ENCODE measurements at places on chromosomes 12 and 14.

GRCh38 chr12:120866108-120866507 lies 38.0 kb downstream of the SPPL3 start:
- no peak for DNase-seq

GRCh38 chr12:64782191-64782876 lies 23.1 kb upstream of the GNS start:
- no peak for DNase-seq

DNA sequence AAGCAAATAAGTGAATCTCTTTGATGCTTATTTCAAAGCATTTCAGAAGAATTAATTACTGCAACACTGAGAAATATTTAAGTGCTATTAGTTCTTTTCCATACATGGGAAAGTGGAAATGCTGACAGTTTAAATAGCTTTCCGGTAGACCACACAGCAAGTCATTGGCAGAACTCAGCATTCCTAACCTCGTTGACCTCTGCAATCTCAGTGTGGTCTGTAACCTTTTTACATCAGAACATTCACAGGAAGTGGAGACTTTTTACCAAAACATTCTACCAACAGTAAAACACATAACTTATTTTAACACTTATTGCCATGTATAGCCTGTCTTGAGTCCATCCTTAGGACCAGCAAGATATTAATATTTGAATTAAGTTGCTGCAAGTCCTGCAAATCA lies 249.5 kb upstream of the DCN start:
- no peak for DNase-seq

DNA sequence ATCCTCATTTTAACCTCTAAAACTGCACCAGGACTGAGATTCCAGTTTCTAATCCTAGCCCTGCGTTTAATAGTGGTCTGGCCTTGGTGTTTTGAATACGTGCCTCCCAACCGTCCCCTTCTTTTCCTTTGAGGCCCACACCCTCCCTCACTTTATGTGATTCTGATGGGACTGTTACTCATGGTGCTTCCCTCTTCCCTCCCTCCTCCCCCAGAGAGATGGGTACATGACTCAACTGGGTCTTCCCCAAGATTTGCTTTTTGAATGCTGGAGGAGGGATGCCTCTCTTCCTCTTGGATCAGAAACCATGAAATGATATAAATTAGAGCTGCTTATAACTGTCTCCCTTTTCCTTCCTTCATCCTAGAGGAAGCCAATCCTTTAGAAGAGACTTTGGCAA lies 8.2 kb upstream of the PPP2R5E start:
- no peak for DNase-seq

GRCh38 chr12:129096968-129097367 lies 243.7 kb downstream of the GLT1D1 start:
- no peak for DNase-seq

- DNase-seq: no peak
Observed at GRCh38 chr12:25366122-25366521, 115.4 kb upstream of the KRAS start.

DNA sequence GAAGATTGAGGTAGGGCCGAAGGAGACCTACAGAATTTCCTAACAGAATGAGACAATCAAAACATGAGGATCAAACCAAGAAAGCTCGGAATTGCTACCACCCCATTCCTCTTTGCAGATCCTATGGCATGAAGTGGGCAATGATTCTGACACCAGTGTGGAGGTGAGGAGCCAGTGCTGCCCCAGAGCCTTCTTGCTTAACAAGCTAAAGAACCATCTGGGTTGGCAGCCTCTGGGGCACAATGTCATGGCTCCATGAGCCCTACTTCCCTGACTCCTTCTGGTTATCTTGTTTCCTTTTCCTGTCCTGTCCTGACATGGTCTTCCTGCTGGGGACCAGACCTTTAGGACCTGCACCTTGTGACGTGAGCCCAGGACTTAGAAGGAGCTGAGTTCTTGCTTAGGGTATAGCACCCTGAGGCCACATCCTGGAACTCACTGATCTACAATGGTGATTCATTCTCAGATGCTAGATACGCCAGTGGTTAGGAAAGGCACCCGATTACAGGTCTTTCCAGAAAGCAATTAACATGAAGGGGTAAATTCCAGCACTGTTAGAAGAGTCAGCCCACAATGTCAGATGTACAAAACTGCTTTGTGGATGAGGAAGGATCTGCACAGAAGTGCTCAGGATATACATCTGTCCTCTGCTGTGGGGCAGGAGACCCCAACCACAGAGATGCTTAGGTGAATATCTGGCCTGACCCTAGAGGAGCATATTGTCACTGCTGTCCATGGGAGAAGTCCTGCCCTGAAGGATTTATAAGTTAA lies 324.2 kb downstream of the ZFP36L1 start:
- no peak for DNase-seq

DNA sequence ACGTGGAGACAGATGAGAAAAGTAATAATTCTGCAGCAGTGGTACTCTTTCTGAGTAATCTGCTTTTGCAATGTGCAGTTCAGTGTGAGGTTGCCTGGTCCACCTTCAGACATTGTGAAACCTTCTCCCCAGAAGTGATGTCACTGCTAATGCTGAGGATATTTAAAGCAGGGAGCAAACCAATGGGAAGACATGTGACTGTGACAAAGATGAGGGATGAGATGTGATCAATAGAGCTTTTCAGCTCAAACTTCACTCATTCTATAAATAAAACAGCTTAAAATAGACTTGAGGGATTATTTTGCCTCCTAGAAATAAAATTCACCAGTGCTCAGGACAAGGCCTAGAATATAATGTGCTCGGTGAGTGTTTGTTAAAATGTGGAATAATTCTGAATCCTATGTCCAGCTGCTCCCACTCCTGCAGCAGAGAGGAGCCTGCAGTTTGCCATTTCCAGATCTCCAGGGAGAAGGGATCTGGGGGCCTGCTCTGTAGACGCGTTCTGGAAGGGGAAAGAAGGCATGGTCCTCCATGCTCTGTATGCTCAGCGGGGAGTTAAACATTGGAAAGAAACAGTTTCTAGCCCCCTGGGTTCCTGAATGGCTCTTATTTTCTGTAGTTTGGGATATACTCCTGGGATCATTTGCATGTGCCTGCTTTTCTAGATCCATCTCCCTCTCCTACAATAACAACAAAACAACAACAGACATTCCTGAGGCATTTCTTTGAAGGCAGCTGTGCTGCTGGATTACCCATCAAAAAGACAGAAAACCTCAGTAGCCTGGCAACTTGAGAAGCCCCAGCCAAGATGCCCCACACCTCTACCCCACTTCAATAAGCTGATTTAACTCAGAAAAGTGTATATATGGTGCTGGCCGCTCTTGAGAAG lies 8.9 kb downstream of the SLC7A8 start:
- no peak for DNase-seq

GRCh38 chr12:79250186-79250585 lies 385.6 kb downstream of the SYT1 start:
- DNase-seq: no peak

DNA sequence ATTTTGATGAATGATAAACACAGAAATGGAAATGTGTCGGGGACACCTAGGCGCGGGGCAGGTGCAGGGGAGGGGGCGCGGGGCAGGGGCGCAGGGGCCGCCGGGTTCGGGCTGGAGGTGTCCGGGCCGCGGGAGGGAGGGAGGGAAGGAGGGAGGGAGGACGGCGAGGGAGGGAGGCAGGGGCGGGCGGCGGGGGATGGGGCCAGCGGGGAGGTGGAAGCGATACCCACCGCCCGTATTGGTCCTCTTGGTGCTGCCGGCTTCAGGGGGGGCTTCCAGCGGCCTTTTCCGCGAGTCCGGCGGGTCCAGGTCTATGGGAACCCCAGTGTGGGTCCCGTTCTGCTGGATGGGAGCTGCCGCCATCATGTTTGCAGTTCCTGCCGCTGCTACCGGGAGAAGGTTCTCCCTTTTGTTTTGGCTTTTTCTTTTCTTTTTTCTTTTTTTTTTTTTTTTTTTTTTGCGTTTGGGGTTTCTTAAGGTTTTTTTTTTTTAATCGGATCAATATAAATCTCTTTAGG lies 703 bp downstream of the NOVA1 start:
- no peak for DNase-seq

- DNase-seq: no peak
Observed at GRCh38 chr12:75974323-75975187, 57.0 kb downstream of the PHLDA1 start.

GRCh38 chr12:46908236-46908935 lies 82.6 kb upstream of the SLC38A4 start:
- DNase-seq: no peak

DNA sequence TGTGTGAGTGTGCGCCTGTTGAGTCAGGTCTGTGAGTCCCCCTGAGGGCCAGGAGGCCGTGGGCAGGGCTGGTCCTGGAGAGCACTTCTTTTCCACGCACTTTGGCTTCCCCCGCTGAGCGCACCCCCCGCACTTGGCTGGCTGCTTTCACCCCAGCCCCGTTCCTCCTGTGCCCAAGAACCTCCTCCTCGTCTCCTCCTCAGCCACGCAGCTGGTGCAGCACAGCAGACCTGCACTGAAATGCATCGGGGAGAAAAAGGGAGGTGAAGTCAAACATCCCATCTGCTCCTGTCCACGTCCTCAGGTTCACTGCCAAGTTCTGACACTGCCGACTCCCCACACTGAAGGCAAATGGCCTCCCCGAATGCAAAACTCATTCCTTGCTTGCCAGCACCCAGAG lies 362.7 kb upstream of the SFSWAP start:
- DNase-seq: no peak

GRCh38 chr12:112482733-112483132 lies 64.0 kb downstream of the PTPN11 start:
- no peak for DNase-seq
